ENCODE measurements at places on chromosomes 1 and 21.

GRCh38 chr1:91091812-91092211, 70.0 kb upstream of the ZNF644 start:
- DNase-seq = no peak

DNA sequence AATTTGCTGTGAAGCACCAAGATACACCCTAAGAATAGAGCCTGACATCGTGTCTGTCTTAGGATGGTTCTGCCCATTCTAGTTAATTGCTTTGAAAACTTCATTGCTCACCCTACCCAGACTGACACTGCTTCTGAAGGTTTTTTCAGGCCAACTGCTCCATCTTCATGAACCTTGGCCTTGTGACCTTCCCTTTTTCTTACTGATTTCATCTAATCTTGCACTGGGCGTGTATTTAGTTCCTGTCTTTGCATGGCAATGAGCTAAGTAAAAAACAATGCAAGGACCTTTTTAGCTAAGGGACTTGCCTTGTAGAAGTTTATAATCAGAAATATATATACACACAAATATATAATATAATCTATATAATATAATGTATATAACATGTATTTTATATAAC, 108.0 kb downstream of the PBX1 start:
- DNase-seq = no peak

DNA sequence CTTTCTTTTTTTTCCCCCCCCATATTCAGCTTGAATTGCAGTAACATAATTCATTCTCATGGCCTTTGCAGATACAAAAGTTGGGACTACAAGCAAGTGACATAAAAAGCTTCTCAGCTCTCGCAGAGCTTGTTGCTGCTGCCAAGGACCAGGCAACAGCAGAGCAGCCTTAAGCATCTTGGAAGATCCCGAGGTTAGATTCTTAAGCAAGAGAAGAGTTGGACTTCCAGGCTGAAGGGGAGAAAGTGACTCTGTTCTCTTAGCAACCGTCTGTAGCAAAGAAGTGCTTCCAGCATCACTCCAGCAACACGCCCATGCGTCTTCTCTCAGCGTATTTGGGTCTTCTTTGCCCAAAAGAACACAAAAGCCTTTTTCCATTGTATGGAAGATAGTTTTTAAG, 20.7 kb downstream of the AGT start:
- DNase-seq = no peak

DNA sequence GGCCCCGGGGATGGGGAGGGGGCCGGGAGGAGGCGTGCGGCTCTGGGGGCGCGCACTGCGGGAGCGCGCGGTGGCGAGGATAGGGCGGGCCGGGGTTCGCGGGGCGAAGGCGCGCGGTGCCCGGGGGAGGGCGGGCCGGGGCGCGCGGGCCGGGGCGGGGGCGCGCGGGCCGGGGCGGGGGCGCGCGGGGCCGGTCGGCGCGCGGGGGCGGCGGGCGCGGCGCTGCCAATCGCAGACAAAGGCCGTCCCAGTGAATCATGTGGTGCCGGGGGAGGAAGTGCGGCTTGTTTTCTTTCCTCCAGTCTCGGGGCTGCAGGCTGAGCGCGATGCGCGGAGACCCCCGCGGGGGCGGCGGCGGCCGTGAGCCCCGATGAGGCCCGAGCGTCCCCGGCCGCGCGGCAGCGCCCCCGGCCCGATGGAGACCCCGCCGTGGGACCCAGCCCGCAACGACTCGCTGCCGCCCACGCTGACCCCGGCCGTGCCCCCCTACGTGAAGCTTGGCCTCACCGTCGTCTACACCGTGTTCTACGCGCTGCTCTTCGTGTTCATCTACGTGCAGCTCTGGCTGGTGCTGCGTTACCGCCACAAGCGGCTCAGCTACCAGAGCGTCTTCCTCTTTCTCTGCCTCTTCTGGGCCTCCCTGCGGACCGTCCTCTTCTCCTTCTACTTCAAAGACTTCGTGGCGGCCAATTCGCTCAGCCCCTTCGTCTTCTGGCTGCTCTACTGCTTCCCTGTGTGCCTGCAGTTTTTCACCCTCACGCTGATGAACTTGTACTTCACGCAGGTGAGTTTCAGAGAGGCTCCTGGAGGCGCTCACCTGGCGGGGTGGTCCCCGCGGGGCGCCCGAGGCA, at the start of gene GPR137B:
Gene GPR137B (plus strand): TSS at position 287 of the 851 bp plus-strand sequence. CDS start 84 bp downstream, at position 371.
- peak; percentile 42 for DNase-seq

- DNase-seq = no peak
Observed at GRCh38 chr1:185536165-185536920, 197.8 kb upstream of the HMCN1 start.

DNA sequence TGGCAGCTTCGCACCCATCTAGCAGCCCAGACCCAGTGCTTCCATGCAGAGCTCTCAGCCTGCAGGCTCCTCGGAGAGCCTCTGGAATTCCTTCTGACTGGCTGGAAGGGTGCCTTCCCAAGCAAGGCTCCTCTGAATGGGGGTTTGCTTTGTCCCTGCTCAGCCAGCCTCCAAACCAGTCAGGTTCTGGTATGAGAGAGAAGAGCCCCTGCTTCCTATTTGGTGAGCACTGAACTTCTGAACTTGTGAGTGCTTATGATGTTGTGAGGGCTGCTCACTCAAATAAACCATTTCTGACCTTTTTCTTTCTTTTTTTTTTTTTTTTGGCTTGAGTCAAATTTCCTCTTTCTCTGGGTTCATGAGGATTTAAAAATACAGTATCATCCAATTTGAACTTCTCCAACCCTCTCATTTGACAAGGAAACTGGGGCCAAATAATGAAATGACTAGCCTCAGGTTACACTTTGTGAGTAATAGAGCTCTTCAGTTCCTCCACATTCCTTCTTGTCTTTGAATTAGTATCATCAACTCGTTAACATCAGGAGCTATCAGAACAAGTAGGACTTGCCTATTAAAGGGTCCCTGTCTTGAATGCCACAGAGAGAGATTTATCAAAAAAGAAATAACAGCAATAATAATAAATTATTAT, 39.6 kb downstream of the GFI1 start:
- peak; percentile 31 for DNase-seq

DNA sequence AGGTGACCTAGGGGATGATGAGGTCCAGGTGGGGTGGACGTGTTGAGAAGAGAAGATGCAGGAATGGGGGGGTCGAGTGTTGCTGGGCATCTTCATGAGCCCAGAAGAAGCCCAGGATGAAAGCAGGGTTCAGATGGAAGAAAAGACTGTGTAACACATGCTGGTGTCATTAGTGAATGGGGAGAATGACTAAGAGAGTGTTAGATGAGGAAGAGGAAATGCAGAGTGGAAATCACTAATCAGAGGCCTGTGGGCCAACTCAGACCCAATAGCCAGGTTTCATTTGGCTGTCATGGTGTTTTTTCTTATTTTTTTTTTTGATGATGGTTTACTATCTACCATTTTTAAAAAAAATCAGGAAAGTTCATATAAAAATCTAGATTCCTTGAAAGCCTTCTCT, 180.8 kb upstream of the CAMK1G start:
- no peak for DNase-seq

DNA sequence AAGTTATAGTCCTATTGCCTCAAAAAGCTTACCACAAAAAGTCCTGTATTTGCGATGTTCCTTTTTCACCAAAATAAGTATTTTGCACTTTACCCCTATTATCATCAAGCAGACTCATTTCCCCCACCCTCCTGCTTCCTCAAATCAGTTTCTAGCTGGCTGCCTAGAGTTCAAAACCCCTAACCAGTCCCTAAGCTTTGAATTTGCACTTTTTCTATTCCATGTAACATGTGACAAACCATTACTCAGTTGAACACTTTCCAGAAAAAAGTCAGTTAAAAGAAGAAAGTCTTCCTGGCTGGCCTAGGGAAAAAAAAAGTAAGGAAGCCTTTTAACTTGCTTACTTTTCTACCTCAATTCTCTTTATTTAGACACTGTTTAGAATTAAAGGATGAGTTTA, 8.2 kb downstream of the CEP170 start:
- no peak for DNase-seq

GRCh38 chr1:12059722-12060464, 3.2 kb upstream of the TNFRSF8 start:
- DNase-seq = no peak

- no peak for DNase-seq
Observed at GRCh38 chr1:159993911-159994310, 37.9 kb downstream of the PIGM start.

- DNase-seq = no peak
Observed at GRCh38 chr1:39955547-39956539, 898 bp downstream of the MFSD2A start.

- no peak for DNase-seq
Observed at GRCh38 chr1:76627901-76628300, 239.4 kb upstream of the ST6GALNAC5 start.

DNA sequence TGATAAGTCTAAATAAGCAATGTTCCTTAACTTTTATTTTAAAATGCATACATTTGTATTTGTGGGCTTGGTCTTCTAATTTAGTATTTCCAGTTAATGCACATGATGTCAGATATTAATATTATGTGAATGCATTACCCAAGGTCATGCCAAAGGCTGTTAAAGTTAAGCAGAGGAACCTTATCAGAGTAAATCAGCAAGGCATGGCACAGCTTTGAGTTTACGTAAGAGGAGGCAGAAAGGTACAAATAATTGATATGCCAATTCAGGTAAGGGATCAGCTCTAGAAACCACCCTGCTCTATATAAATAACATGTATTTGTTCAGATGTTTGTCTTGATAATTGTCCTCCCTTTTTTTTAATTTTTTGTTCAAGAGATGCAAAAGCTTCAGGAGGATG, 64.5 kb upstream of the CHRM3 start:
- DNase-seq = no peak

DNA sequence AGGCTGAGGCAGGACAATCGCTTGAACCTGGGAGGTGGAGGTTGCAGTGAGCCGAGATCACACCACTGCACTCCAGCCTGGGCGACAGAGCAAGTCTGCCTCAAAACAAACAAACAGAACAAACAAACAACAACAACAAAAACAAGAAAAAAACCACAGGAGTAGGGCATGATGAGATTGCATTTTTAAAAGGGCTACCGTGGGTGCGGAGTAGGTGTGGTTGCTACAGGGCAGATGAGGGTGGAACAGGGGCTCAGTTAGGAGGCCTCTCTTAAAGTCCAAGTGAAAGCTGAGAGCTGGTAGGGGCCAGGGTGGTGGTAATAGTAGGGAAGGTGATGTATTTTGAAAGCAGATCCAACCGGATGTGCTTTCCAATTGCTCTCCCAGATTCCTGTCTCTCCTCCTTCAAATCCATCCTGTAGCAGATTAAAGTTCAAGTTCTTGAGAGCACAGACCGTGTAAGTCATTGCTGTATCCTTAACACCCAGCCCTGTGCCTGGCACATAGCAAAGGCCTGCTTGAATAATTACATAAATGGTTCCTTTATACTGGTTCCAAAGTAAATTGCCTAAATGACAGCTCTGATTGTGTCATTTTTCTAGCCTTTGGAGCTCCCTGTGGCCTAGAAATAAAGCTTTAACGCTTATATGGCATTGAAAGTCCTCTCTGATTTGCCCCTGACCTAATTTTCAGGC, 4.2 kb upstream of the LINGO4 start:
- no peak for DNase-seq

DNA sequence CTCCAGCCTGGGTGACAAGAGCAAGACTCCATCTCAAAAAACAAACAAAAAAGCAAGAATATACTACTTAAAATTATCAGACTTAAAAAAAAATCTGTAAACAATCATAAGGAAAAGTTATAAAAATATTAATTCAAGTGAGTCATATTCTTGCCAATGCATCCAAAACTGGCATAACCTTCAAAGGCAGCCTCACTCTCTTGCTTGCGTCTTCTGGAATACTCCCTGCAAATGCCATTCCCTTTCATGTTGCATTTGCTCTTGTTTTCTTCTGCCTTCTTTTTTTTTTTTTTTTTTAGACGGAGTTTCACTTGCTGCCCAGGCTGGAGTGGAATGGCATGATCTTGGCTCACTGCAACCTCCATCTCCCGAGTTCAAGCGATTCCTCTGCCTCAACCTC, 32.2 kb upstream of the ZBTB8A start:
- DNase-seq = no peak

DNA sequence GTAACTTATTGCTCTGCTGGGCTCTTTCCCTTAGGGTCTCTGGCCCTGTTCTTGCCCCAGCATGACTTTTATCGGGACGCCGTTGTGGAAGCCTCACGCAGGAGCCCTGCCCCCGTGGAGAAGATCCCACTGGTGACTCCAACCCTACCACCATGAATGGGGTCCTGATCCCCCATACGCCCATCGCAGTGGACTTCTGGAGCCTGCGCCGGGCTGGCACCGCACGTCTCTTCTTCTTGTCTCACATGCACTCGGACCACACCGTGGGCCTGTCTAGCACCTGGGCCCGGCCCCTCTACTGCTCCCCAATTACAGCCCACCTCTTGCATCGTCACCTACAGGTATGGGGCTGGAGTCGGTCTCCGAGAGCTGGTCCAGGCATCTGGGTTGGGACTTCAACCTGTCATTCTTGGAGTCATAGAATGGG, 322 bp downstream of the DCLRE1B start:
- peak; percentile 47 for DNase-seq

DNA sequence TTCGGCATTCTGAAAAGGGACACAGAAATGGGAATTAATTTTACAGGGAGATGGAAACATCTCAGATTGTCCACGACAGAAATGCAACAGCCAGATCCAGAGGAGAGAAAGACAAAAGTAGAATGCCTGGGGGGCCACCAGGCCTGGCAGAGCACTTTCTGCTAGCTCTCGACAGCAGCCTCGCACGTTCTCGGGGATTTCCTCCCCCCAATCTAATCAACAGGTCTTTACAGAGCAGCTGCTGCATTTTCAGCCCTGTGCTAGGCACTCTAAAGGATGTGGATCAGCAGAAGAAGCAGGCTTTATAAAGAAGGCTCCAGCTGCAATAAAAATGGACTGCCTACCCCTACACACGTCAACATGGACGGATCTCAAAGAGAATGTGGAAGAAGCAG, 10.6 kb downstream of the CSRP1 start:
- DNase-seq = no peak

- DNase-seq = peak; percentile 72
Observed at GRCh38 chr1:152001631-152002584, 8.2 kb upstream of the S100A10 start.

DNA sequence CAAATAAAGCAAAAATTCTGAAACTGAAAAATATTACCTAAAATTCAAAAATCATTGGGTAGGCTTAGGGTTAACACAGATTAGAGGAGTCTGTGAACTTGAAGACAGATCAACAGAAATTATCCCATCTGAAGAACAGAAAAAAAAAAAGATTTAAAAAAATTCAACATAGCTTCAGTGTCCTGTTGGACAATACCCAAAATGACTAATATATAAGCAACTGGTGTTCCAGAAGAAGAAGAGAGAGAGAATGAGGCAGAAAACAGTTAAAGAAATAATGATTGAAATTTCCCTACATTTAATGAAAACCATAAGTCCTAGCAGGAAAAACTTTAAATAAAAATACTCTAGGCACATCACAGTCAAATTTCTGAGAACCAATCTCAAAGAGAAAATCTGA, 31.5 kb downstream of the TMCO1 start:
- no peak for DNase-seq
